ENCODE measurements at places on chromosomes 5 and 9.

DNA sequence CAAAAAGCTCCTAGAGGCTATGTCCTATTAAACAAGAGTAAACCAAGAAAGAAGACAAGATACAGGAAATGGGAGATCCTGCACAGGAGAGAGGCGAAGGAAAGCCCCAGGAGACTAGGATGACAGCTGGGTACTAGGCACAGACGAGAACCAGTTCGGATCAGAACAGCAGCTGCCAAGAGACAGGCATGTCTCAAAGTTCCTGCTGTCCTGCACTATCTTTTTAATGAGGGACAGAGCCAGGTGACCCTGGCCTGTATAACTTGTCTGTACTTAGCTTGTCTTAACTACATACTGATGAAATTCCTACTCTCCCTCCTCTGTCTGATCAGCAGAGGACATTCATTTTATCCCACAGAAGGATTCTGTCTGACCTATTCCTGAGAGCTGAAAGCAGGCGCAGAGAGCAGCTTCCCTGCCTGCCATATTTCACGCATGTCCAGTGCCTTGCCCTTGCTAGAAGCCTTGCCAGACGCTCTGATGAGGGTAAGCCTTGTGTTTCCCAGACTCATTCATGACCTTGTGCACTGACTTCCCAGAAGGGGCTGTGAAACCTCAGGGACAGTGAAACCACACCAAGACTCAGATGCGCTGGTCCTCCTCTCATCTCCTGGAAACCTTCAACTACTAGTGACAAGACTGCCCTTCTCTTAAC lies 24.7 kb downstream of the TSC1 start:
- no peak for DNase-seq

DNA sequence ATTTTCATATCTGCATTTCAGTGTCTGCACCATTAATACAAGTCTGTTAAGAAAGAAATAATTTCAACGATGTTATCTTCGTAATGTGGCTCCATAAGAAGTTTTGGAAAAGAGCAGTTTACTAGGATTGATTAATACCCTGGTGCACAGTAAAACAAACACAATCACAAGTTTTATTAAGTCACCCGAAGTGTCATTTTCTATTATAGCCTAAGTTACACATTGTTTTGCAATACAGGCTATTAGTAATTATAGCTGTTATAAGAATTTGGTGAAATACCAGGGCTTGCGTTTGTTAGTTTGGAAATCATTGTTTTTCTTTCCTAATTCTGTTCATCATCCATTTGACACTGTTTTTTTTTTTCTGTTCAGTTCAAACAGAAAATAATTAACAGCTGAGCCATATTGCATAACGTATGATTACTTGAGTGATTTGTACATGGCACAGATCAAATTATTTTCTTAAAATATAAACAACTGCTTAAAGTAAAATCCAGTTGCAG lies 30.6 kb downstream of the LVRN start:
- no peak for DNase-seq

DNA sequence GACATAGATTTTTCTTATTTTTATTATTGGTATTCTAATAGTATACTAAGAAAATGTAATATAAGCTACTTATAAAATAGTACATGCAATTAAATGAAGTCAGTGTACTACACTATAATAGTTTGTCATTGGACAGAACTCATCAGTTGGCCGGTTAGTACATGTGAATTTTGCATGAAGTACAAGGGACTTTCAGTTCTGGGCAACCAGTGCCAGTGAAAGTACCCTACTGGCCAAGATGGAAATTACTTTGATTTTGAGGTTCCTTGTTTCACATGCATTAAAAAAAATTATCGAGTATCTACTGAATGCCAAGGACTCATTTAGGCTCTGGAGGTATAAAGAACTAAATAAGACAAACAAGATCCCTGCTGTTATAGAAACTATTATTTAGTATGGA lies 213.4 kb upstream of the ELL2 start:
- no peak for DNase-seq

- no peak for DNase-seq
Measured at GRCh38 chr5:133035224-133035623, 8.9 kb upstream of the ZCCHC10 start.

GRCh38 chr5:109258755-109259154 lies 151.0 kb downstream of the PJA2 start:
- DNase-seq, result no peak

DNA sequence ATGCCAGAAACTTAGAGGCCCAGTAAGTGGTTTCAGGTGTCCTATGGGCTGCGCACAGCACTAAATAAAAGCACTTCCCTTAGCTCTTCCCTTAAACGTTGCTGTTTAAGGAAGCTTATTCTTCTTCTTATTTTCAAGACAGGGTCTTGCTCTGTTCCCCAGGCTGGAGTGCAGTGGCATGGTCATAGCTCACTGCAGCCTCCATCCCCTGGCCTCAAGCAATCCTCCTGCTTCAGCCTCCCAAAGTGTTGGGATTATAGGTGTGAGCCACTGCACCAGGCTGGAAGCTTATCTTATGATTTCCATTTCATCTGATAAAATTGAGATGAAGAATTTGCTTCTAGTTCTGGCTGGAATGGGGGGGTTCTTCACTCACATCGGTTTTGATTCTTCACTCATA lies 15.6 kb upstream of the TJP2 start:
- DNase-seq, result no peak

GRCh38 chr5:130549884-130550561 lies 615.0 kb downstream of the HINT1 start:
- no peak for DNase-seq

GRCh38 chr5:151029179-151030055 lies 9.0 kb downstream of the GPX3 start:
- no peak for DNase-seq

GRCh38 chr5:112732131-112732530 lies 5.6 kb upstream of the APC start:
- DNase-seq, result no peak

DNA sequence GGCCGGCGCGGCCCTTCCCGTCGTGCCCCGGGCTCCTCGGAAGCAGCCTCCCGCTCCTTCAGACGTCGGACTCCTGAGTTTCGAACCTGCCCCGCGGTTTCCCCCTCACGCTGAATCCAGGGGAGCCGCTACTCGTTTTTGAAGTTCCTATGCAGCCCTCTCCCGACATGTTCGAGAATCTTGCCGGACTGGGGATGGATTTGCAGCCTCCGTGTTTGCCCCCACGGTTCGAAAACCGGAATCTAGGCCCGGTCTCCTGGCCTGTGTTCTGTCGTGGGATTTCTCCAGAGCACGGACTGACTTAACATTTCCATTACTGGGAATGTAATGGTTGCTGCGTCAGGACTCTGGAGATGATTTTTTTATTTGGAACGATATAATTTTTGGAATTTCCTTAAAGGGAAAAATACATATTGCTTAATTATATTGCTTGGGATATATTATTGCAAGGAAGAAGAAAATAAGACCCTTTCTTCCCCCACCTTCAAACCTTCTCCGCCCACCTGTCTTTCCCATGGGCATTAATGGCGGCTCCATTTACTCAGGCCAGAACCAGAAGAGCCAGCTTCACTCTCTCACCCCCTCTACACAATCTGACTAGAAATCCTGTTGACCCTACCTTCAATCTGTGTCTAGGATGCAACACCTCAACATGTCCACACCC lies 8.5 kb upstream of the MGAT1 start:
- DNase-seq, result no peak

DNA sequence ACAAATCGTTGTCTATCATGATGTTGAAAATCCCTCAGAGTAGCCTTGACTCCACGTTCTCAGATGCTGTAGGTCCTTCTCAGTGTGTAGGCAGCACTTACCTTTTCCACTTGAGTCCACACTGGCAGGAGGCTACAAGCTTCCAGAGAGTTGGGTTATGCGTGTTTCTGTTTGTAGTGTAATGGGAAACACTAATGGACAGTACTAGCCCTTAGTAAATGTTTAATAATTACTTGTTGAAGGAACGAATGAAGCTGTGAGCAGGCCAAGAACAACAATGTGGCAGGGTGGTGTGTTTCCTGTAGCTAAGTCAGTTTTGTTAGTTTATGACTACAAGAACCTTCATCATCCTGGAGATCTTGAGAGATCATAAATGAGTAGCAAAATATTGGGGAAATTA lies 83.5 kb downstream of the ARHGAP26 start:
- DNase-seq, result no peak

DNA sequence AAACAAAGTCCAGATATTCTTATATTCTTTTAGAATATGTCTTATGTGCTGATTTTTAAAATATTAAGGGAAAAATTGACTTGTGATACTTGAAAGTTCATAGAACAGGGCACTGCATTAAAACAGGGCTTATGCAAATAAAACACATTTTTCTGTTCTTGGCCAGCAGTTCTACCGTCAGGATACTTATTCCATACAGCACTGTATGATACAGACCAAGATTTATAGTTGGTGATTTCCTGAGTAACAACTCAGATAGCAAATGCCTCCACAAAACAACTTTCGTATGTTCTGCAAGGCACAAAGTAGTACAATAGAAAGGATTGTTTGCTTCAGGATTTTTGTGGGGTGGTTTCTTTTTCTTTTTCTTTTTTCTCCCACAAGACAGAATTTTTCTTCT lies 70.0 kb downstream of the F2RL2 start:
- no peak for DNase-seq

DNA sequence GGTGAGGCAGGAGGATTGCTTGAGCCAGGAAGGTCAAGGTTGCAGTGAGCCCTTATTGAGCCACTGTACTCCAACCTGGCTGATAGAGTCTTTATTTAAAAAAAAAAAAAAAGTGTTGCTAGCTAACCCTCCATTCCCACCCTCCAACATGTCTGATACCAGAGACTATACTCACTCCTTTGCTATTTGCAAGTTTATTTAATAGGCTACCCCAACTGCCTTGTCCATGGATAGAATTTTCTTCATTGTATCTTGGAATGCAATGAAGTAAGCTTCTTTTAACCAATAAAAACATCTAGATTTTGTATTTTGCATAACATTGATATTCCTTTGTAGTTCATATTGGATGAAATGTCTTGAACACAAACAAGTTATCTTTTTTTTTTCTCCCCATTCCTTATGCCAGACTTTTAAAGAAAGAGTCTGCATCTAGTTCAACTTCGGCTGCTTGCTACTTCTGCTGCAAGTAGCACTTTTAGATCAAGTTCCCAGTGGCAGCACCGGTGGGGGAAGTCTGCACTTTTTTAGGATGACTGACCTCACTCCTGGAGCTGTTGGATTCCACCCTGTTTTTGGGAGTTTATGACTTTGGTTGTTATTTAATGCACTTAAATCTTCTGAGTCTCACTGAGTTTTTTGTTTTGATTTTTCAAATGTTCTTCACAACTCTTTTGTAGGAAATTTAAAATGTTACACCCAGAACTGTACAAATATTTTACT lies 112.5 kb downstream of the UHRF2 start:
- DNase-seq, result no peak

DNA sequence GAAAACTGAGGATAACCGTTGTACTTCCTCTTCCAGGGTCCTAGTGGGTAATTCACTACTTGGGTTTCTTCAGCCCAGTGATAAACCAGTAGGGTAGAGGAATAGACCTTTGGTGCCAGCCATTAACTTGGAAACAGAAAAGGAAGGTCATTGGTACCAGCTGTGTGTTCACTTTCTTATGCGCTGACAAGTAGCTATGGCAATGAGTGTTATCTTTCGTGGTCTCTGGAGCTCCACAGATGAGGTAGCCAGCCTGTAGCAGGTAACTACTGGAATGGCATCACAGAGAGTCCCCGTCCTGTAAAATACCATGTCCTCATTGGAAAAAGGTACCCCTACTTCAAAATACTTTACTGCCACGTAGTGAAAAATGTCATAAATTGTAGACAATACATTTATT lies 2.3 kb downstream of the UHRF2 start:
- no peak for DNase-seq

- no peak for DNase-seq
Measured at GRCh38 chr5:174504266-174504726, 220.1 kb upstream of the MSX2 start.

DNA sequence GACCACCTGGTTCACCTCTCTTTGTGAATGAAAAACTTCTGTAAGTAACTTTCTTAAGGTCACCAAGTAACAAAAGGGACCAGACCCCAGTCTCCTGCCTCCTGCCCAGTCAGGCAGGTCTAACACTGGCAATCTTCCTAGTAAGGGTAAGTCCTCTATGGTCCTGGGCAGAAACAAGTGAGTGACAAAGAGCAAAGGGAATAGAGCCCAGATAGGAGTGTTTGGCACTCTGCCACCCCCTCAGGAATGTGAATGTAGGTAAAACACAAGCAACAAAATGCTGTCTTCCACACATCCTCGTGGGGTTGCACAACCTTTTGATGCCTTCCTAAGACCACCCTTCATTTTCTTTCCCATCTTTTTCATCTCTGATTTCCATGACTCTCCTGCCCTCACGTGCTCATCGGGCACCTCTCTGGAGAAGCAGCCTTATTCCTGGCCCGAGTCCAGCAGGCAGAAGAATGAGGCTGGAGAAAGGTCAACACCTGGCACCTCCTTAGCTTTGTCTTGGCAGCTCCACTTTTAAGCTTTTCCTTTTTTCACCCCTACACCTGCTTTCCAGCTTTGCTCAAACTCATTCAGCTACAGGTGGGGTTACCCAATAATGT lies 90.2 kb upstream of the LHFPL2 start:
- DNase-seq, result no peak

DNA sequence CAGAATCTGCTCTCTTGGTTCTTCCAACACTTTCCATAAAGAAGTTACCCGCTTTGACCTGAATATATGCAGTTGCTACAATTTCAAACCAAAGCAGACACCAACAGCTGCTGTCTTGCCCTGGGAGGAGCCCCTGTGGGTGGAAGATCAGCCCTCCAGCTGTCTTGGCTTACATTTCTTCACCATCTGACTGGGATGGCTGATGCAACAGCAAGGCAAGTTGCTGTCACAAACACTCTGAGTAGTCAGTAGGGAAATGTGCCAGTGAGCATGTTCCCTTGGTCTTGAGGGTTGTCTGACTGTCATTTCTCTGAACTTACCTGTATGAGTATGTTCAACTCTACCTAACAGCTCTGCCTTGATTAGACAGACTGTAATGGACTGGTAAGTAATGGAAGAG lies 152.9 kb downstream of the SGCD start:
- peak; percentile 18 for DNase-seq
